CD8-positive, alpha-beta memory T cell (primary cell): ENCODE measurements at places on chromosomes 16 and 17. TPM values are rescaled to one million over a fixed set of nuclear protein-coding genes. Genes with fewer than 3 reads are reported as not detected.

The AGRP gene
- total RNA-seq, result not detected

The ZSCAN10 gene
- total RNA-seq, result not detected

GRCh38 chr16:22327446-22327775, 30.2 kb downstream of the POLR3E start:
- no peak overlapping the region for H3K27ac ChIP-seq
- no peak for DNase-seq
- H3K4me3 ChIP-seq, result no peak overlapping the region
- H3K36me3 ChIP-seq, result peaks cover 50% of the 10 kb centered on the region
- no peaks in the 10 kb centered on the region for H3K27me3 ChIP-seq
- H3K4me1 ChIP-seq, result no peaks in the 10 kb centered on the region

GRCh38 chr16:13957197-13958078, 37.5 kb downstream of the ERCC4 start:
- DNase-seq, result no peak
- H3K36me3 ChIP-seq, result no peaks in the 10 kb centered on the region
- H3K4me3 ChIP-seq, result peak overlapping the region; percentile 26
- no peaks in the 10 kb centered on the region for H3K4me1 ChIP-seq
- H3K27ac ChIP-seq, result no peak overlapping the region
- no peaks in the 10 kb centered on the region for H3K27me3 ChIP-seq

- DNase-seq, result no peak
- H3K4me3 ChIP-seq, result no peak overlapping the region
- H3K36me3 ChIP-seq, result no peaks in the 10 kb centered on the region
- H3K4me1 ChIP-seq, result no peaks in the 10 kb centered on the region
- H3K27ac ChIP-seq, result no peak overlapping the region
These were observed 13.0 kb upstream of the NETO2 start for GRCh38 chr16:47156680-47157215.

DNA sequence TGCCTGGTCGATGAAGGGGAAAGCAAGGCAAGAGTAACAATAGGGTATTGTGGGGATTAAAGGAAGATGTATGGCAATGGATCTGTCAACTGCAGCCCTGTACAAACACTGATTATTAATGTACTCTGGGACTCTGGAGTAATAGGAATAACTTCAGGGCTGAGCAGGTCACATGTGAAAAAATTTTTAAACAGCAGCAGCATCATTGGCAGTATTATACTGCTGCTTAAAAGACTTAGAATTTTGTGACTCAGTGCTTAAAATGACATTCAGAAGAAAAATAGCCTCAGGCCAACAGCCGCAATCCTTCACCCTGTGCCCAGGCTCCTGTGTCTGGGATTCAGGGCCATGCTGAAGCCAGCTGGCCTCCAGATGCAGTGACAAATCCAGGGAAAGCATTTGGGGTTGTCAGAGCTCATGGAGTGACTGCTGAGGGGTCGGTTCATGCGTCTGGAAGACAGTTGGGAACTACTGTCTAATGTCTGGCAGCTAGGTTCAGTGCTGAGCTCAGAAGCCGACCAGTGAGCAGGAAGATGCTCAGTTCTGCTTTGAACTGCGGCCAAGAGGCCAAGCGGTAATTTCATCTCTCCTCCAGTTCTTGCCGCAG, 22.2 kb downstream of the TEX2 start:
- H3K4me3 ChIP-seq, result no peak overlapping the region
- no peaks in the 10 kb centered on the region for H3K27me3 ChIP-seq
- DNase-seq, result no peak
- no peaks in the 10 kb centered on the region for H3K36me3 ChIP-seq

GRCh38 chr16:62029947-62030346, 6.3 kb downstream of the CDH8 start:
- H3K27ac ChIP-seq, result no peak overlapping the region
- no peak overlapping the region for H3K4me3 ChIP-seq
- H3K4me1 ChIP-seq, result no peaks in the 10 kb centered on the region
- no peak for DNase-seq

The GDPD3 gene
- total RNA-seq, result 5.3 TPM

The TOX3 gene
- total RNA-seq, result not detected

The TBC1D3I gene
- total RNA-seq, result 0.20 TPM

- no peaks in the 10 kb centered on the region for H3K27me3 ChIP-seq
- no peaks in the 10 kb centered on the region for H3K4me1 ChIP-seq
- no peak overlapping the region for H3K27ac ChIP-seq
- no peak overlapping the region for H3K4me3 ChIP-seq
- DNase-seq, result no peak
These were observed 85.1 kb downstream of the SLC39A11 start for GRCh38 chr17:73007407-73007806.

DNA sequence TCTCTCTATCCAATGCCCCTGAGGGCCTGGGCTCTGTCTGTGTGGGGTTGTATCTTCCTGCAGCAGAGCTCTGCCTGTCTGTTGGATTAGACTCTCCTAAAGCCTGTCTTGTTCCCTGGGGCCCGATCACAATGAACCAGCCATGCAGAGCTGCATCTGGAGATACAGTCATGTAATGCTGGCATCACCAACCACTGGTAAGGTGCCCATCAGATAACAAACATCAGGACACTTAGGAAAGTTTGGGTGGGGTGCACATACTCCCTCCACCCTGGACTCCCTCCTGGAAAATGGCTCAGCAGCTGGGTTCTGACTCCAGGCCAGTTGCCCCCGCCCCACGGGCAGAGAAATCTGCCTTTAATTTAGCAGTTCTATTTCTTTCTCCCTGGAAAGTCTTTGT, 61.3 kb upstream of the BRD7 start:
- H3K4me1 ChIP-seq, result no peaks in the 10 kb centered on the region
- no peak overlapping the region for H3K27ac ChIP-seq
- H3K36me3 ChIP-seq, result no peaks in the 10 kb centered on the region
- DNase-seq, result no peak

DNA sequence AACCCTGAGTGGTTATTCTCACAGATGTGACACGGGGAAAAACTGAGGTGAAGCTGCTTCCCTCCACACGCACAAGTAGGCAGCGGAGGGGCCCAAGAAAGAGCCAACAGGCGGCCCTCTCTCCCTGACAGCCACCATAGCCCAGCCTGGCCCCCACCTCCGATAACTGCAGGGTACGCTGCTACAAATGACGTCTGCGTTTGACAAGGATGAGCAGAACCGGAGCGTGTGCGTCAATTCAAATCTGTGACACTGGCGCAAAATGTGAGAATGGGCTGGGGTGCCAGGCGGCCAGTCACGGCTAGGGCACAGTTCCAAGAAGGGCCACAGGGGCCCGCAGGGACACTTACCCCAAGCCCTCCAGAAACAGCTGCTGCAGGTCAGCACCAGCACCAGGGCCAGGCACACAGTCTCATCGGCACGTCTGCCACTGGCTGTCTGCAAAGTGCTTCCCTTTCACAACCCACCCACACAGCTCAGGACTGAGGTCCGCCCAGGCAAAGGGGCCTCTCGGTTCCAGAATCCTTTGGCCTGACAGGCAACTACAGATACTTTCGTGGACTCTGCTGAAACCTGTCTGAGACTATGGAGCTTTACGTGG, 14.4 kb downstream of the AXIN1 start:
- no peak overlapping the region for H3K27ac ChIP-seq
- H3K4me3 ChIP-seq, result no peak overlapping the region
- no peaks in the 10 kb centered on the region for H3K36me3 ChIP-seq

The WNT3 gene
- total RNA-seq, result not detected

DNA sequence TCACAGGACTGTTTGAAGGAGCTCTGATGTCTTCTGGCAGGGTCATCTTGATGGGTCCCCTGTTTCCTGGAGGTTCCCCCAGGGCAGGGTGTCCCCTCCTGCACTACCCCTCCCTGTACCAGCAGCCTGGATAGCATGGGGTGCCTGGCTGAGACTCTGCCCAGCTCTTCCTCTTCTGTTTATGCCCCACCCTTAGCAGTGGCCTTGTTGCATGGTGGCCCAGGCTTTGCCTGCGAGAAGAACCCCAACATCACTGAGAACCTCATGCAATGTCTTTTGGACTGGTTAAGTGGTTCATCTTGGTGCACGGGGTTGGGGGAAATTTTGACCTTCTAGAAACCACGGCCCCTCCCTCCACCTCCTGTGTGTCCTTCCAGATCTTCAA, 121.8 kb downstream of the IRX3 start:
- no peaks in the 10 kb centered on the region for H3K36me3 ChIP-seq
- no peak overlapping the region for H3K27ac ChIP-seq
- H3K27me3 ChIP-seq, result no peaks in the 10 kb centered on the region
- no peaks in the 10 kb centered on the region for H3K4me1 ChIP-seq

The ZNF423 gene
- total RNA-seq, result not detected

The C17orf75 gene
- total RNA-seq, result 33.4 TPM

GRCh38 chr17:27669136-27669535, 38.1 kb downstream of the LGALS9 start:
- H3K36me3 ChIP-seq, result no peaks in the 10 kb centered on the region
- H3K4me1 ChIP-seq, result no peaks in the 10 kb centered on the region
- no peak overlapping the region for H3K27ac ChIP-seq
- H3K27me3 ChIP-seq, result no peaks in the 10 kb centered on the region
- no peak for DNase-seq
- no peak overlapping the region for H3K4me3 ChIP-seq

The COIL gene
- total RNA-seq, result 23.5 TPM

- peak overlapping the region; percentile 82 for H3K27ac ChIP-seq
- H3K36me3 ChIP-seq, result peaks cover 3% of the 10 kb centered on the region
- H3K4me3 ChIP-seq, result peak overlapping the region; percentile 66
- peak; percentile 34 for DNase-seq
These were observed 650 bp downstream of the KIAA0753 start for GRCh38 chr17:6639586-6640535.

The PIEZO1 gene
- total RNA-seq, result 215 TPM

The ORC6 gene
- total RNA-seq, result 56.6 TPM

DNA sequence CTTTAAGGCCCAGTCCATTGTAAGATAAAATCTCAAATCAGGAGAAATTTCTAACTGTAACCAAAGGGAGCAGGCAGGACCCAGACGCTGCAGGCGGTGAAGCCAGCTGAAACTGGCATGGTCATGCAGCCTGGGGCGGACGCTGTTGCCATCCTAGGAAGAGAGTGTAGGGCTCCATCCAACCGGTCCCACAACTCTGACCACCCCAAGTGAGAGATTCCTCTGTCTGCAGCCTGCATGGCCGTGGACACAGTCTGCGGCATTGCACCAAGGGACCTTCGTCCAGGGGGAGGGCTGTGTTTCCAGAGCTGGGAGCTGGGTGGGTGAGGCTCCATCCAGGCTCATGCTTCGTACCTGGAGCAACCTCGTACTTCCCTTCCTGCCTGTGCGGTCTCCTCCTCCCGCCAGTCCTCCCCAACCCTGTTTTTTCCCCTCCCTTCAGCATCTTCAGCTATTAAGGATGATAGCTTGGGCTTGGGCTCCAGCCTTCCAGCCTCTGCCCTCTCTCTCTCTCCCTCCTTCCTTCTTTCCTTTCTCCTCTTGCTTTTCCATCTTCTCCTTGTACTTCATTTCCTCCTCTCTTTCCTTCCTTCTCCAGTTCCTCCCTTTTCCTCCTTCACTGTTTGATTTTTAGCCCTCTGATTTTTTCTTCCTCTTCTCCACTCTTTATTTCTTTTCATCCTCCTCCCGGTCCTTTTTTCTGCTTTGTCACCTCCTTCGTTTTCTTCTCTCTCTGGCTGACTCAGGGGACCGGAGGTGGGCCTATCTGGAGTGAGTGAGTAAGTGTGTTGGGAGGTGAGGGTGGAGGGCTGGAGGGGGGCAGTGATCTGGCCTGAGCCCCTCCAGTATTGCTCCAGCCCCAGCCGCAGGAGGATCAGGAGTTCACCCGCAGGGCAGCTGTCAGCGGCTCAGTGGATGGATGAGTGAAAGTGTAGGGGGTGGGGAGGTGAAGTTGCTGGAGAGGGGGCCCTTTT, 17.0 kb upstream of the LHX1 start:
- no peak overlapping the region for H3K4me3 ChIP-seq
- H3K36me3 ChIP-seq, result no peaks in the 10 kb centered on the region
- no peak overlapping the region for H3K27ac ChIP-seq
- no peaks in the 10 kb centered on the region for H3K4me1 ChIP-seq
- peaks cover 7% of the 10 kb centered on the region for H3K27me3 ChIP-seq
- no peak for DNase-seq
